ENCODE measurements at places on chromosomes 5 and 9.

DNA sequence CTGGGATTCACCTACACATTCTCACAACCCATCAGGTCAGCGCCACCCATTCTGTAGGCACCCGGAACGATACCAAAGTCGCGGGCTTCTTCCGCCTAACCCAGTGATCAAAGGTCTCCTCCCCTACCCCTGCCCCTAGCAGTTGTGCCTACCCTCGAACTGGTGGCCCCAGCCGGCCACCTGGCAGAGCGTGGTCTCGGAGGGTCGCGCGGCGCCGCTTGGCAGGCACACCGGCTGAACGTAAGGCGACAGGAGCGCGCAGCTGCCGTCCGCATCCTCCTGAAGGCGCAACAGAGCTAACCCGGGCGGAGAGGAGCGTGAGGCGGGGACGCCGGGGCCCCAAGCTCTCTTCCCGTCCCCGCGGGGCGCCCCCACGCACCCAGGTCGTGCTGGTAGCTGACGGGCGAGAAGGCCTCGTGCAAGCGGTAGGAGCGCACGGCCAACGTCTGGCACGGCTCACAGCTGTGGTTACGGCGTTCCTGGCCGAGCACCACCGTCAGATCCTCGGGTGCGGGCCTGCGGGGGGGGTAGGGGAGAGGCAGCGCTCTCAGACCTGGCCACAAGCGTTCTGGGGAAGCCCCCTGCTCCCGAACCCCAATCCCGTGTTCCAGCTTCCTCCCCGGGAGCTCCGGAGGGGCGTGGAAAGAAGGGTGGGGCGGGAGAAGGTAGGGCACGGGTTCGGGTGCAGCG is 2.8 kb upstream of the PFN3 start:
- H3K4me1 ChIP-seq: peaks cover 47% of the 10 kb centered on the region
- no peaks in the 10 kb centered on the region for H3K36me3 ChIP-seq
- H3K27me3 ChIP-seq: peaks cover 12% of the 10 kb centered on the region
- H3K27ac ChIP-seq: no peak overlapping the region

- peak overlapping the region; percentile 68 for H3K4me3 ChIP-seq
- H3K36me3 ChIP-seq: no peaks in the 10 kb centered on the region
- H3K4me1 ChIP-seq: peaks cover 94% of the 10 kb centered on the region
- peak overlapping the region; percentile 58 for H3K27ac ChIP-seq
- no peaks in the 10 kb centered on the region for H3K27me3 ChIP-seq
Measured at GRCh38 chr5:142826741-142827492, 56.7 kb downstream of the ARHGAP26 start.

GRCh38 chr5:149162401-149163084 is 21.2 kb downstream of the ABLIM3 start:
- no peaks in the 10 kb centered on the region for H3K36me3 ChIP-seq
- H3K27ac ChIP-seq: no peak overlapping the region
- H3K4me3 ChIP-seq: no peak overlapping the region
- DNase-seq: no peak

DNA sequence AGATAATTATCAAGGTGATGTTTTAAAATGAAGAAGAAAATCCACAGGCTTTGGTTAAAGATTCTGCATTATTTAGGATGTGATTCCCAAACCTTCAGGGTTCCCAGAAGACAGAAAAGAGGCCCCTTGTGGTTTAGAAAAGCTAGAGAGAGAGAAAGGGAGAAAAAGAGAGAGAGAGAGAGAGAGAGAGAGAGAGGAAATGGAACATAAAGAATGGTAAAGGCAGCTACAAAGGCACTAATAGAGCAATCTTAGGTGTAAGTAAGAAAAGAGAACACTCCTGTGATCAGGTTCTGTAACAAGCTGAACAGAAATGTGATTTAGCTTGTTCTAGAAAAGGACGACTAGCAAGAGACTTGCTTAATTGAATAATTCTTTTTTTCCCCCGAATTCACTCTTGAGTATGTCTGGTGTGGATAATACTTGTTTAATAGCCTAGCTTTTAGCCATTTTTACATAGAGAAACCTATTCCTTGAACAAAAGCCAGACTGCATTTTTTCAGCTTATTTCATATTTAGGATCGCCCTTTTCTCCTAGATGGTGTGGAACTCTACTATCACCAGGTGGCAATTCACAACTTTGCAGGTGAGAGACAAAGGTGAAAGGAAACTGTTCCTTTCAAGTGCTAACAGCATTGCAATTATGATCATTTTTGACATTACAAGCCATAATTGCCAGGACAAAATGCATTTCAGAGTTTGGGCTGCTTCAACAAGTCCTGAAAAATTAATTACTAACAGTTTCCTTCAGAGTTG is 57.6 kb upstream of the SH3GL2 start:
- no peak for DNase-seq
- no peaks in the 10 kb centered on the region for H3K36me3 ChIP-seq
- H3K27me3 ChIP-seq: peaks cover 2% of the 10 kb centered on the region
- no peaks in the 10 kb centered on the region for H3K4me1 ChIP-seq
- no peak overlapping the region for H3K27ac ChIP-seq
- H3K4me3 ChIP-seq: no peak overlapping the region

All from immature natural killer cell (primary cell).